ENCODE measurements at places on chromosomes 5 and 9. TPM values are rescaled to one million over a fixed set of nuclear protein-coding genes. Genes with fewer than 3 reads are reported as not detected.

The HAPLN1 gene
- 0.14 TPM for total RNA-seq

DNA sequence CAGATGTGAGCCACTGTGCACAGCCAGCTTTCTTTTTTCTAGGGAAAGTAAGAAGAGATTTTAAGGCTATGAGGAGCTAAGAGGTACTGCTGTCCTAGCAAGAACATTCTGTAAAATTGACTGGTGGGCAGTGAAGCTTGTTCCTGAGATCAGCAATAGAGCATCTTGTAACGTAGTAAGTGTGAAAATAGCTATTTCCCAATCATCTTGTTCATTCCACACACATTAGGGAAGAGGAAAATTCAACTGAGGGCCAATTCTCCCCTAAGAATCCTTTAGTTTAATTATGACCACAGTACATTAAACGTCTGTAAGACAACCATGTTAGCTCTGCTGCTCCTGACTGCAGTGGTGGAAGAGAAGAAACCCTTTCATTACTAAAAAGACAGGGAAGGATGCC lies 246.2 kb downstream of the EFNA5 start:
- no peak for DNase-seq
- no peak overlapping the region for H3K4me3 ChIP-seq
- no peak overlapping the region for H3K27ac ChIP-seq
- H3K27me3 ChIP-seq = no peaks in the 10 kb centered on the region
- H3K36me3 ChIP-seq = no peaks in the 10 kb centered on the region

GRCh38 chr5:143279698-143280097 lies 123.8 kb downstream of the NR3C1 start:
- no peak for DNase-seq
- H3K4me1 ChIP-seq = no peaks in the 10 kb centered on the region
- no peak overlapping the region for H3K4me3 ChIP-seq
- H3K27me3 ChIP-seq = no peaks in the 10 kb centered on the region
- no peak overlapping the region for H3K27ac ChIP-seq

DNA sequence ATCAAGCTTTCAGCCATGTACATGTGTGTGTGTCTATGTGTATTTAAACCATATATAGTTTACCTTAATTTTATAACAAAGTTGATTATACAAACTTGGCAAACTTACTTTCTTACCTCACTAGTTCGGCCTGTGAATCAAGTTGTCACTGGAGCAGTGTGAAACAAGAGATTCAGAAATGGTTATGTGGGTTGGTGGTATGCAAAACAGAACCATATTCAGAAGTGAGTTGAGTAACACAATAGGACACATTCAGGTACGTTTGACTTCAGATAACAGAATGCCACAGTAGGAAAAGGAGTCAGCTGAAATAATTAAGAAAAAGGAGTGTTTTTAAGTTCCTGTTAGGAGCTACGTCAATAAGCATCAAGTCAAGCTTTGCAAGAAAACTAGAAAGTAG lies 21.5 kb downstream of the XPA start:
- DNase-seq = no peak
- no peak overlapping the region for H3K4me3 ChIP-seq
- no peaks in the 10 kb centered on the region for H3K36me3 ChIP-seq
- H3K4me1 ChIP-seq = no peaks in the 10 kb centered on the region

The AFAP1L1 gene
- 10.3 TPM for total RNA-seq

GRCh38 chr5:157801-158200 lies 33.5 kb upstream of the LRRC14B start:
- no peak for DNase-seq
- H3K36me3 ChIP-seq = no peaks in the 10 kb centered on the region

- H3K4me3 ChIP-seq = no peak overlapping the region
- no peak overlapping the region for H3K27ac ChIP-seq
- H3K36me3 ChIP-seq = no peaks in the 10 kb centered on the region
- H3K27me3 ChIP-seq = no peaks in the 10 kb centered on the region
- DNase-seq = no peak
Measured at GRCh38 chr9:15332939-15333338, 25.9 kb upstream of the TTC39B start.

- no peak overlapping the region for H3K4me3 ChIP-seq
- no peak overlapping the region for H3K27ac ChIP-seq
- peaks cover 4% of the 10 kb centered on the region for H3K27me3 ChIP-seq
Measured at GRCh38 chr5:139900546-139901250, 105.1 kb downstream of the PSD2 start.

- H3K4me1 ChIP-seq = peaks cover 12% of the 10 kb centered on the region
- no peak overlapping the region for H3K4me3 ChIP-seq
- peak overlapping the region; percentile 81 for H3K27ac ChIP-seq
- H3K27me3 ChIP-seq = no peaks in the 10 kb centered on the region
- no peaks in the 10 kb centered on the region for H3K36me3 ChIP-seq
- DNase-seq = no peak
Measured at GRCh38 chr9:91817106-91817492, 132.9 kb downstream of the ROR2 start.

DNA sequence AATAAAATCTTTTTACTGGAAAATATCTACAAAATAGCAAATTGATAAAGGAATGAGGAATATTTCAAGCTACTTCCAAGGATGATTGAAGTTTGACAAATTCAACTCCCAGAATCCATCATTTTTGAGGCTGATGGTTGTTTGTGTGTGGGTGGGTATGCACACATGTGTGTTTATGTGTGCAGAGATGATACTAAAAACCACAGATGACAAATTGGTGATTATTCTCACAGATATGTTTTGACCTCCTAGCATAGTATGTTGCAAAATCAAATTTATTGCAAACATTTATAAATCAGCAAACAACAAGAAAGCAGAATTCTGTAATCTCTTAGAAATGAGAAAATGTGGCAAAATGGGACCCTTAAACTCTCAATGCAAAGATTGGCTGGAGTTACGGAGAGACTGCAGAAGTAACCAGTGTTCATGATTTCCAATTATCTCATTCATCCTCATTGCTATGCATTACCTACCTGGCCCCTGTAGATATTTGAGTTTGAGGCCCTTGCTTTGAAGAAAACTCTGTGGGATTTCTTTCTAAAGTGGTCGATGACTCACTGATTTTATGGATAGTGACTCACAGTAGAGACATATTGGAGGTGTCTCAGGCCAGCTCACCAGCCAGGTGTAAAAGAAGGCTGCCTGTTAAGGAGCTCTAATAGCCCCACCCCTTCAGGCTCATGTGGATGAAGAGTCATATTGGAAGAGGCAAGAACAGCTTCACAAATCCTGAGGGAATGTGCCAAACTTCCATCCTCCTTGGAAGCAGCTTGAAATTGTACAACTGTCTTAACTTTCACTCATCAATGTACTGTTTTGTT lies 44.6 kb upstream of the TMC1 start:
- no peaks in the 10 kb centered on the region for H3K4me1 ChIP-seq
- H3K27ac ChIP-seq = no peak overlapping the region
- peak; percentile 45 for DNase-seq
- H3K27me3 ChIP-seq = no peaks in the 10 kb centered on the region

The CAMSAP1 gene
- 86.6 TPM for total RNA-seq

DNA sequence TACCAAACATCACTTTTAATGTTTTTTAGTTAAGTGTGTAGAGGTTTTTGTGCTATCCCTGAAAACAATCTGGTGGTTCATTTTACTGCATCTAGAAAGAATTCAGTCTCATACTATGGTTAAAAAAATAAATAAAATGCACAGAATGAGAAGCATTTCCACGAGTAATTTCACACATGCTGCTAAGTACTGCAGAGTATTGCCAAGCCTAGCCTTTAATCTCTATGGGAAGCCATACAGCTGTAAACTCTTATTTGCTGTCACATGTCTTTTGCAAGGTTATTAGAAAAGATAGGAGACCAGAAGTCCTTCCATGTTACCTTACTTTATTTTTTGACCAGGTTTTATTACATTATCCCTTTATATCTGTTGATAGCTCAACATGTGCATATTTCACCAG lies 37.6 kb upstream of the MAN2A1 start:
- no peak overlapping the region for H3K4me3 ChIP-seq
- no peaks in the 10 kb centered on the region for H3K27me3 ChIP-seq
- no peak for DNase-seq
- H3K27ac ChIP-seq = no peak overlapping the region

Data from prostate gland (tissue), 2 donors.